Astrocyte (in vitro differentiated cells and primary cell): ENCODE measurements at places on chromosomes 3 and 15. TPM values are rescaled to one million over a fixed set of nuclear protein-coding genes. Genes with fewer than 3 reads are reported as not detected.
A peak's percentile ranks its signal among the peaks of the same experiment; 100 is the strongest.

Gene UROC1
- total RNA-seq = not detected in 2 replicates

Gene TLR9
- total RNA-seq = 0.25 and 0.36 TPM in 2 replicates

Gene DAZL
- total RNA-seq = not detected in 2 replicates

Gene INSYN1
- total RNA-seq = 5.2 and 9.1 TPM in 2 replicates

Gene ARL6IP5
- 160 and 166 TPM in 2 replicates for total RNA-seq

- H3K36me3 ChIP-seq = no peaks in the 10 kb centered on the region
- H3K4me3 ChIP-seq = no peak overlapping the region
- H3K27ac ChIP-seq = no peak overlapping the region
- H3K4me1 ChIP-seq = no peaks in the 10 kb centered on the region
- no peaks in the 10 kb centered on the region for H3K27me3 ChIP-seq
Observed at GRCh38 chr3:114712728-114713492, 419.1 kb downstream of the TIGIT start.

DNA sequence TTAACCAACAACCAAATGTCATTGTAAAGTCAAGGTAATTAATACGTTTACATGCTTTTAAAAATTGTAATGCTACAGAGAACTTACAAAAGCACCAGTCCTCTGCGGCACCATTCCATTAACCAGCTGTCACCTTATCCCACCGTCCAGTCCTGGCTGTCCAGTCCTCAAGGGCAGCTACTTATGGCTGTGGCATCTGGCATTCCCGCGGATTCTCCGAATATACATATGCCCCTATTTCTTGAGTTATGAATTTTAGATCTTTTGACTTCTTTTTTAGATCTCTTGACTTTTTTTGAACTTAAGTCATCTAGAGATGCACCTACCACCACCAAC is 382 bp upstream of the POMGNT2 start:
- H3K27me3 ChIP-seq = no peaks in the 10 kb centered on the region
- no peaks in the 10 kb centered on the region for H3K36me3 ChIP-seq
- DNase-seq = no peak
- no peak overlapping the region for H3K27ac ChIP-seq
- H3K4me1 ChIP-seq = no peaks in the 10 kb centered on the region
- peak overlapping the region; percentile 69 for H3K4me3 ChIP-seq

DNA sequence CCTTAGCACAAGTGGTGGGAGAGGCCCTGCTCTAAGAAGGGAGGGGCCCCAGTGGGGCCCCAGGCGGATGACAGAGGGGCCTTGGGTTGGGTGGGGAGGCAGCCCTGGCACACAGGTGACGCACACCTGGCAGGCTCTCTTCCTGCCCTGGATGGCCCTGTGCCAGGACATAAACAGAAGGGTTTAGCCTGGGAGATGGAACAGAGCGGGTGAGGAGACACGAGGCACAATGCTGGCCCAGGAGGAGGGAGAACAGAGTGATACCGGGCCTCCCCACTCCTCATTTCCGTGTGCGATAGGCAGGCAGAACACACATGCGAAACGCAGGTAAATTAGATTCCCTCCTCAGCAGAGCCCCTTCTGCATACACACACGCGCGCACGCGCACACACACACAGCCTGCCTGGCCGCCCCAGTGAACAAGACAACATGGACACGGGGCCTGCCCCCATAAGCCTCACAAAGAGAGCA is 39.8 kb downstream of the IDH2 start:
- H3K4me1 ChIP-seq = peaks cover 4% of the 10 kb centered on the region
- H3K4me3 ChIP-seq = no peak overlapping the region
- DNase-seq = no peak
- H3K27ac ChIP-seq = no peak overlapping the region
- no peaks in the 10 kb centered on the region for H3K36me3 ChIP-seq
- no peaks in the 10 kb centered on the region for H3K27me3 ChIP-seq

DNA sequence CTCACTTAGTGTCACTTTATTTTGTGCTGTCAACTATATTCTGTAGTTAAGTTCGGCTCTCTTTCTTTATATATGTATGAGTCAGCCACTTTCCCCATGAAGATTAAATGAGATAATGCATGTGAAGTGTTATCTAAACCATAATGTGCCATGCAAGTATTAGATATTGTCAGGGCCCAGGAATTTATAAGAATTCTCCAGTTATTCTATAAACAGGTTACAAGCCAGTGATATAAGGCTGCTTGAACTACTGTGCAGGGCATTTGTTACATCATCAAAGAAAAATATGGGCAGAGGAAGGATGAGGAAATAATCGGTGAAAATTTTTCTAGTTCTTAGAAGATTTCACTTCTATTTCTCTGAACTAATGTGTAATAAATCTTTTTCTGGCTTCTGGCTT is 1049.0 kb upstream of the NR2F2 start:
- no peak overlapping the region for H3K4me3 ChIP-seq
- DNase-seq = peak; percentile 53
- H3K36me3 ChIP-seq = no peaks in the 10 kb centered on the region
- H3K27ac ChIP-seq = no peak overlapping the region
- H3K27me3 ChIP-seq = no peaks in the 10 kb centered on the region

GRCh38 chr3:16600780-16601536 is 4.3 kb downstream of the DAZL start:
- peak; percentile 50 for DNase-seq
- peaks cover 3% of the 10 kb centered on the region for H3K27me3 ChIP-seq
- no peak overlapping the region for H3K27ac ChIP-seq
- no peaks in the 10 kb centered on the region for H3K36me3 ChIP-seq
- no peak overlapping the region for H3K4me3 ChIP-seq

DNA sequence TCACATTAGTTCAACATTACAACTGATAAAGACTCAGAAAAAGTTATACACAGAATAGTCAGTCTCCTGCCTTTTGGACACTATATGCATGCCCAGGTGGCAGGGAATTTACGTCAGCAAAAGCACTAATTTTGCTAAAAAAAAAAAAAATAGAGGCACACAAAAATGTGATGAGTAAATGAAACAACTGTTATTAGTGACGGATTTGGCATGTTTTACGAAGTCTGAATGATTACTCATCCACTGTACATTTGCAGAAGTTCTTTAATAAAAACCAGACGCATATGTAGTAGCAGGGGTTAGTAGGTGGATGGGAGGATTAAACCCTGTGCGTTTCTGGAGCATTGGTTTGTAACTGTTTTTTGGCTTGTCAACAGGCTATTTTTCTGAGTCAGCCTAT is 99.0 kb downstream of the MITF start:
- no peak overlapping the region for H3K27ac ChIP-seq
- DNase-seq = peak; percentile 95
- peaks cover 6% of the 10 kb centered on the region for H3K4me1 ChIP-seq
- H3K36me3 ChIP-seq = no peaks in the 10 kb centered on the region

GRCh38 chr3:124229420-124229819 is 237.5 kb upstream of the ROPN1 start:
- no peaks in the 10 kb centered on the region for H3K27me3 ChIP-seq
- H3K27ac ChIP-seq = no peak overlapping the region
- peak; percentile 44 for DNase-seq

GRCh38 chr3:17518189-17519059 is 224.0 kb downstream of the TBC1D5 start:
- H3K4me1 ChIP-seq = no peaks in the 10 kb centered on the region
- H3K27ac ChIP-seq = no peak overlapping the region
- no peak overlapping the region for H3K4me3 ChIP-seq
- DNase-seq = no peak
- H3K36me3 ChIP-seq = no peaks in the 10 kb centered on the region

DNA sequence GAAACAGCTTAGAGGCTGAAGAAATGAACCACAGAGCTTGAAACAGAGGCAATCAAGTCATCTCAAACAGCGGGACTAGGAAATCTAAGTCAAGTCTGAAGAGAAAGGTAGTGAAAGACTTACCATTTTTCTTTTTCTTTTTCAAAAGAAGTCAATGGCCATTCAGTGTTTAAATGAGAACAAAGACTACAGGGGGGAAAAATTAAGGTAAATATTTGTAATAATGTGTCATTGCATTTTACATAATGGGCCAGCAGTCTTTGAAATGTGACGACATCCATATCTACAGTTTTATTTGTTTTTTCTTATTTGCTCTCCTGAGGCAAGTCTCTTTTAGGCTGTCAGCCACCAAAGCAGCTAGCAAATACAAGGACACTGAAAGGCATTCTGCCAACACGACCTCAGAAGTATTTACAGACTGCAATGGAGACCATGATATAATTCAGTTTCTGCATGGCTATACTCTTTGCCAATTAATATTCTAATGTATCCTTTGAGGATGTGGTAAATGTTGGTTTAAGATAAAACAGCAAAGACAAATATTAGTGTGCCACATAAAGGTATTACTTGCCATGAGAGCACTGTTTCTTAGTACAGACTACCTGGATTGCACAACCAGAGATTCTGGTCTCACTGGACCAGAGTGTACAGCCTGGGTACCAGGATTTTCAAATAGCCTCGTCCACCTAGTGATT is 307.0 kb upstream of the THBS1 start:
- no peaks in the 10 kb centered on the region for H3K36me3 ChIP-seq
- no peaks in the 10 kb centered on the region for H3K27me3 ChIP-seq
- H3K27ac ChIP-seq = no peak overlapping the region
- peaks cover 28% of the 10 kb centered on the region for H3K4me1 ChIP-seq
- DNase-seq = peak; percentile 50
- H3K4me3 ChIP-seq = no peak overlapping the region

DNA sequence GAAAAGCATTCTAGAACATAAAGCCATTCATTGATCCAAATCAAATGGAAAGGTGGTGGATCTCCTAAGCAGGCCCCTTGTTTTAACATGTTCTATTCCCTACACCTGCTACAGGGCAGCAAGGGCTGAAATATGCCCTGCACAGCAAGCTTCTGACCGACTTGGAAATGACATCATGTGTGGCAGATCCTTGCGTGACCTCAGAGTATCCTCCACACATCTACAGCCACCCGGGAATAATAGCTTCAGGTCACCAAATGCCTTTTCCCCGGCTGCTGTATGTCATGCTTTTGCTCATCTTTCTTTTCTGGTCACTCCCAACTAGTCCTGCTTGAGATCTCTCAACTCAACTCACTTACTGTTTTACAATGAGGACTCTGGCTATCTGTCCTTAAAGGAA is 158.2 kb downstream of the ZNF385D start:
- H3K4me3 ChIP-seq = no peak overlapping the region
- H3K36me3 ChIP-seq = no peaks in the 10 kb centered on the region
- H3K27ac ChIP-seq = no peak overlapping the region
- no peaks in the 10 kb centered on the region for H3K4me1 ChIP-seq
- no peak for DNase-seq

DNA sequence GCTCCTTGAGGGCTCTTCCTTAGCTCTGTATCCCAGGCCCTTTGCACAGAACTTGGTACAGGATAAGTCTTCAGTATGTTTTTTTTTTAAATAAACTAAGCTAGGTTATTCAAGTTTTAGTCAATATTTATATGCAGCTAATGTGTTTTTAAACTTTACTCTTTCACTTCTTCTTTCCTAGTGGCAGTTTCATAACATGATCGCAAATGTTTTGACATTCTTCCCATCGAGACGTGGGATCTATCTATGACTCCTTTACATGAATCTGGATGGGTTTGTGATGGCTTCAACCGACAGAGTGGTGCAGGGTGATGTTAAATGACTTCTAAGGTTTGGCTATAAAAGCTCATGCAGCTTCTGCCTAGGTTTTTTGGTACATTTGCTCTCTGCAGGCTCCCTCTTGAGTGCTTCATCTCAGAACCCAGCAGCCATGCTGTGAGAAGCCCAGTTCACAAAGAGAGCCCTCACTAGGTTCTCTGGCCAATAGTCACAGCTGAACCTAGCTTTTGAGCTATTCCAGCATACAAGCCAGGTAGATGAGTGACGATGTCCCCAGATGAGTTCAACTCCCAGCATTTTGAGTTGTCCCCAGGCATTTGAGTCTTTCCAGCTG is 13.5 kb upstream of the MECOM start:
- H3K36me3 ChIP-seq = no peaks in the 10 kb centered on the region
- no peak overlapping the region for H3K4me3 ChIP-seq
- no peak overlapping the region for H3K27ac ChIP-seq
- no peak for DNase-seq
- H3K4me1 ChIP-seq = no peaks in the 10 kb centered on the region

DNA sequence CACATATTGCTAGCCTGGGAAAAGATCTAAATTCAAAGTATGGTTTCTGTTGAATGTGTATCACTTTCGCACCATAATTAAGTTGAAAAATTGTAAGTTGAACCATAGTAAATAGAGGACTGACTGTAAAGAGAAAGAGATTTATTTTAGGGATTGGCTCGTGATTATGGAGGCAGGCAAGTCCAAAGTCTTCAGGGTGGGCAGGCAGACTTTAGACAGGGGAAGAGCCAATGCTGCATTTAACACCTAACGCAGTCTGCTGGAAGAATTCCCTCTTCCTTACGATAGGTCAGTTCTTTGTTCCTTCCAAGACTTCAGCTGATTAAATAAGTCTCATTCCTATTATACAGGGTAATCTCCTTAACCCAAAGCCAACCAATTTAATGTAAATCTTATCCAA is 15.8 kb downstream of the C3orf85 start:
- no peak overlapping the region for H3K4me3 ChIP-seq
- H3K4me1 ChIP-seq = no peaks in the 10 kb centered on the region
- H3K36me3 ChIP-seq = no peaks in the 10 kb centered on the region
- no peak for DNase-seq
